ENCODE measurements at places on chromosomes 5 and 9.

GRCh38 chr5:37777432-37778130 is 62.3 kb downstream of the GDNF start:
- DNase-seq: no peak

DNA sequence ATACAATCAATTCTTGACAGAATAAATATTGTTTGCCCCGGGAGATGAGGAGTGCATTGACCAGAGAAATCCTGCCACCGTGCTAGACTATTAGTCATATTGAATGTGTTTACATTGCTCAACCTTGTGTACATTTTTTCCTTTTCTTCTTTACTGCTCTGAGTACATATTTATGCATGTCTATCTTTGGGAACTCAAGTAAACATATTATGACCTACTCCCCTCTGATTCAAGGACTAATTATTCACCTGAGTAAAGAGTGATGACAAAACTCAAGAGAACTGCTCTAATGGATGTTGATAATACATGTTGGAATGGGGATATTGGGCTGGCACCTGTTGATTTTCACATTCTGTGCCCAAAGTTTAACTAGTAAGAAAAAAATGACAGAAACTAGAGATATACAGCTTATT is 3.9 kb upstream of the SPINK1 start:
- peak; percentile 18 for DNase-seq

GRCh38 chr5:168341178-168341577 is 49.7 kb downstream of the WWC1 start:
- peak; percentile 36 for DNase-seq

- DNase-seq: peak; percentile 28
These were observed 224.8 kb upstream of the TBC1D2 start for GRCh38 chr9:98479967-98480847.

DNA sequence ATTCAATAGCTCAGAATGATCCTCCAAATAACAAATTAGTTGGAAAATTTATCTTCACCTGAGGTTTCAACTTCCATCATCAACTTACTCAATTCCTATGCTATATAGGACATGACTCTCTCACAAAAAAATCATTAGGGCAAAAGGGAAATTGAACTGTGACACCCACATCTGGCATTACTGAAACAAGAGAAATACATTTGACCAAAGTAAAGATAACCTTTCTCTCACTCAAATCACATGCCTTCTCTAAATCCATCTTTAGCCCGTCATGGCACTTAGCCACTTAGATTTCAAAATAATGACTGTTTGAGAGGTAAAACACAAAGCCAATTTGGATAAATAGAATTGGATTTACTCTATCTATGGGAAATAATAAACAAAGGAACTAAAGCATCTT is 126.4 kb downstream of the ADAMTS6 start:
- DNase-seq: no peak

GRCh38 chr5:175860531-175861045 is 10.8 kb upstream of the CPLX2 start:
- DNase-seq: no peak

DNA sequence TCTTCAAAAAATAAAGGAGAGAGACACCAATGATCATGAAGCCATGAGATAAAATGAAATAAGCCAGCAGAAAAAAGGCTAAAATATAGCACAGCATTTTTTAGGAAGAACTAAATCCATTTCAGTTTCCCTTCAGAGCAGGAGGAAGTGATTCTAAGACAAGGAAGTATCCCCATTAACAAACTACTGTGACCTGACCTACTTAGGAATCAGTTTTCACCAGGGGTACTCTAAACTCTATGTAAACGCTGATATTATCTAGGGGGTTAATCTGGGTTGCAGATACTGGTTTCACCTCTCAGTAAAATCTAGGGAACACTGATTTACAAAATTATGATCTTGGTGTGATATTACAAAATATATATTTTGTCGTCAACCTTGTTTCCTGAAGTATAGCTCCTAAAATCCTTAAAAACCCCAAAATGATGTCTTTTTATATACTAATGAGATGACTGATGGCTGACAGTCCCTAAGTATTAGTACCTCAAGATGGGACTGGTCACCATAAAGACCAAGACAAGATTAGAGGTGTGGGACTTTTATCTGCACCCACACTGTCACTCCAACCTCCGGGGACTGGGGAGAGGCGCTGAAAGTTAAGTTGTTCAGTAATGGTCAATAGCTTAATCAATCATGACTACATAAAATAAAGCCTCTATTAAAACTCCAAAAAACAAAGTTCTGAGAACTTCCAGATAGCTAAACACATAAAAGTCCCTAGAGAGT is 2.9 kb upstream of the FNBP1 start:
- no peak for DNase-seq

DNA sequence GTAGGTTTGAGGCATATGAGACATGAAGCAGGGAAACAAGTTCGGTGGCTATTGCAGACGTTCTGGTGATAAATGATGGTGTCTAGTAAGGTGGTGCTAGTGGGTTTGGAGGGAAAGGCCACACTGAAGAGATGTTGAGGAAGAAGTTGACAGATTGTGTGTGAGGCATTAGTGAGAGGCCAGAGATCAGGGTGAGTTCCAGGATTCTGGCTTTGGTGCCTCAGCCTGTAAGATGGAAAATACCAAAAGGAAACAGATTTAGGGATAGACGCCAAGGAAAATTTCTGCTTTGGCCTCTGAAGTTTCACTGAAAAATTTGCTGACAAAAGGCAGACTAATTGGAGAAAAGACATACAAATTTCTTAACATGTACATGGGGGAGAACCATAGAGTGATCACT is 6.4 kb upstream of the PAIP1 start:
- no peak for DNase-seq

- no peak for DNase-seq
These were observed 18.5 kb upstream of the CDC42SE2 start for GRCh38 chr5:131245312-131245711.

GRCh38 chr5:159120446-159120845 is 20.7 kb upstream of the EBF1 start:
- DNase-seq: no peak

GRCh38 chr5:15206133-15206532 is 293.8 kb upstream of the FBXL7 start:
- no peak for DNase-seq

GRCh38 chr5:99355881-99356280 is 427.1 kb upstream of the CHD1 start:
- DNase-seq: no peak

DNA sequence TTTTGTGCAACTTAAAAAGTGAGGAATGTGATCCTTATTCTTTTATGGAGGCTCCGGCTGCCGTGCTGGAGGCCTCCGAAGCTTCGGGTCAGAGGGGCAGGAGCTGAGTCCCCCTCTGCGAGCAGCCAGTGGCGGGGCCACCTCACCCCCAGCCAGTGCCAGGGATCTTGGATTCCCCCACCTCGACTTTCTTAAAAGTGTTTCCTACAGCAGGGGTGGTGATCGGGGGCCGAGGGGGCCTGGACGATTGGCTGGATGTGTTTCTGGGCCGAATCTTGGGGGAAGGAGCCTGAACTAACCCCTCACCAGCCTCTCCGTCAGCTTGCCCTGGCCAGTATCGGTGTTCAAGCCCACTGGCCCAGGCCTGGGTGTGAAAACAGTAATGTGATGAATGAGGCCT is 92.2 kb upstream of the LMX1B start:
- DNase-seq: no peak

- no peak for DNase-seq
These were observed 408.4 kb upstream of the NMUR2 start for GRCh38 chr5:152813526-152813925.

- DNase-seq: peak; percentile 51
These were observed 119.5 kb downstream of the TRPM3 start for GRCh38 chr9:71001780-71002386.

DNA sequence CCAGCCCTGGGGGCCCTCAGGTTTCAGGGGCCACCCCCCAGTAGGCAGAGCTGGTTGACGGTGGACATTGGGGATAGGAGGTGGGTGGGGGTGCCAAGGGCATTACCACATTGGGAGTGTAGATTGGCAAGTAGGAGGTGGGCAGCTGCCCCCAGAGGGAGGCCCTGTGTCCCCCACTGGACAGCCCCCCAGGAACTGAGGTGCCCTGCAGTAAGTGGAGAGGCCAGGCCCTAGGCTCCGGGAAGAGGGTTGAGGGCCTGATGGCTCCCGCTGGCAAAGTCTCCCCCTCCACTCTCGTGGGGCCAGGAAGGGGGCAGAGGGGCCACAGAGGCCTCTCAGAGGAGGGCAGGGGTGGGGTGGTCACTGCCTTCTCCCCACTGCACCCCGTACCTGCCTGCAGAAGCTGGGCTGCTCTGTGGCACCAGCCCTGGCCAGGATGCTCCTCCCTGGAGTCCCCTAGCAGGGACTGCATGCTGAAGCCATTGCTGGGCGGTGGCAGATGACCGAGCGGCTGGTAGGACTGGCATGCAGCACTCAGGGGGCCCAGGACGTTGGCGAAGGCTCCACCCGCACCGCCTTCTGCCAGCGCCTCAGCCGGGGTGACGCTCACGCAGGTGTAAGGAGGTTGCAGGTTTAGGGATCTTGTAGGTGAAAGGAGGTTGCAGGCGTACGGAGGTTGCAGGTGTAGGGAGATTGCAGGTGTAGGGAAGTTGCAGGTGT is 89.6 kb upstream of the CACNA1B start:
- no peak for DNase-seq

GRCh38 chr9:14096258-14096922 is 217.6 kb downstream of the NFIB start:
- DNase-seq: peak; percentile 74

DNA sequence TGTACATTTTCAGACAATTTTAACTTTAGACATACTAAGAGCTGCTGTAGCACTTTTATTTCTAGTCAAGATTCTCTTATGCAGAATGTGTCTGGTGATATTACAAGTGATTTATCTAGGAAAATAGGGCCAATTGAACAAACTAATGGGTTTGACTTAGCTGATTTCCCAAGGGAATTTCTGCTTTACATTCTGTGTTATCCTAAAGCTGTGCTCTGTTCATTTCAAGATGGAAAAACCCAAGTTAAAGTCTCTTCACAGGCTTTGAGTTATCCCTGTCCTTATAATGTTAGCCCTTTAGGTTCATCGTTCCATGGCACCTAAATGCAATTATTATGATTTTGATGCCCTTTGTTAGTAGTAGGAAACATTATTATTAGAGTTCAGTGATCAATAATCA is 704.9 kb upstream of the CDH18 start:
- no peak for DNase-seq

DNA sequence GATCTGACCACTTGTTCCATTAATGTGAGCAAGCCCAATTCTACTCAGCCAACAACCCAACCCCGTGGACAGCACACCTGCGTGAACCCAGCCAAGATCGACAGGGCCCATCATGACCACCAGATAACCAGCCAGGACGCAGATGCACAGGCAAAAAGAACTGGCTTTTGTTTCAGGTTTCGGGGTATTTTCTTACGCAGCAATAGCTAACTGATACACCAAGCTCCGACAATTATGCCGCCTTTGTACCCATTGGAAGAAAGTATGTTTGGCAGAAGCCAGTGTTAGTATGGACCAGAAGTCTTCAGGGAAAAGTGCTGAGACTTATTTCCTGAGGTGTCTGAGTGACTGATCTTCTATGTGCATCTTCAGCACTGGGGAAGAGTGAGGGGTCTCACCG is 6.0 kb upstream of the ADAMTS16 start:
- DNase-seq: no peak

- DNase-seq: peak; percentile 52
These were observed 150.6 kb downstream of the PRR16 start for GRCh38 chr5:120614531-120615180.

DNA sequence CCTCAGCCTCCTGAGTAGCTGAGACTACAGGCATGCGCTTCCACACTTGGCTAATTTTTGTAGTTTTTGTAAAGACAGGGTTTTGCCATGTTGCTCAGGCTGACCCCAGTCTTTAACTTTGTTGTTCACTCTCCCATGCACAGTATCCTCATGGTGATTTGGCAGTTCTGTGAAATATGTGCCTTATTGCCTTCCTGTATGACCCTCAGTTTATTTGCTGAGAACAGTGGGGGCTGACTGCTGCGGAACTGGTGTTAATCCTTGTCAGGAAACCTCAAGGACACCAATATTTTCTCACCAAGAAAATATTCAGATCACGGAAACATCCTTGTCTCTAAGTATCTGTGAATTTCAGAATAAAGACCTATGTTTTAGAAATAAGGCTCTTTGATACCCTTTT is 287.8 kb downstream of the ARRDC3 start:
- DNase-seq: no peak

DNA sequence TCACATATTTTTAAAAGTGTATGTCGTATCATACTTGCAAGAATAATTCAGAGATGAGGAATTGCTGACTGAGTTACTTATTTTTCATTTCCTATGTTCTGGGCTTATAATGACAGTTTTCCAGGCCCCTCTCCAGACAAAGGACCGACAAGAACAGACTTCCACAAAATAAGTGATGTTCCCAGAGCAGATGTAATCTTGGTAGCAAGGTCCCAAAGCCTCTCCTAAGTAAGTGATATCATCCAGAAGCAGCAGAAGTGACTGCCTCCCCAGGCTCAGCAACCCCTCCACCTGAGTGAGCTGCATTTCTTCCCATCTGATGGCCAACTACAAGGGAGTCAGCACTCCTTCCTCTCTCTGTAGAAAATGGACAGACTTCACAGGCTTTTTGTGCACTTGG is 57.1 kb downstream of the SEMA6A start:
- DNase-seq: no peak

GRCh38 chr5:160921-161802 is 30.1 kb upstream of the LRRC14B start:
- no peak for DNase-seq

DNA sequence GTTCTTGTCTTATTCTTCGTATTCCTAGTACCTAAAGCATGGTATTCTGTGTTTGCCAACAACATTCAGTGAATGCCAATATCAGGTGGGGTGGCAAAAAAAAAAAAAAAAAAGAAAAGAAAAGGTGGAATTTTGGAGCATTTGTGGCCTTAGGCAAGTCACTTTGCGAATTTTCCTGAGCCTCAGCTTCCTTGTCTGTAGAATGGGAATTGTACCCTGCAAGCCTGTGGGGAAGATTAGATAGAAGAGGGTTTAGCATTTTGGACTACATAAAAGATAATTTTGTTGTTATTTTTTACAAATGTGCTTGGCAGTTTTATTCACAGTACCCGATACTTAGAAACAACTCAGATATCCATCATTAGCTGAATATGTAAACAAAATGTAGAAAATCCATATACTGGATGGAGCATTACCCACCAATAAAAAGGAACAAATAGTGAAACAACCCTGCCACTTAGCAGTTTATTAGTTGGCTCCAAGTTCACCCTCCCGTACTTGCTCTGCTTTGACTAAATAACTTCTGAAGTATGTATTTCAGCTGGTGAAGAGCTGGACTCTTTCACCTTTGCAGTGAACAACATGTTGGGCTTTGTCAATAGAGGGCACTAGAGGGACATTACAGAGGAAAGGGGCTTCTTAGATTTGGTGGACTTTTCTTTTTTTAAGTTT is 13.6 kb downstream of the UBE2D2 start:
- DNase-seq: no peak

GRCh38 chr5:89445106-89445745 is 562.2 kb upstream of the MEF2C start:
- DNase-seq: no peak

- DNase-seq: no peak
These were observed 28.8 kb upstream of the DAB2IP start for GRCh38 chr9:121622387-121623203.

GRCh38 chr5:82808960-82809359 is 268.2 kb downstream of the TMEM167A start:
- DNase-seq: no peak
